Upper lobe of right lung (tissue), 1 donor: ENCODE measurements at places on chromosomes 16 and 17. TPM values are rescaled to one million over a fixed set of nuclear protein-coding genes. Genes with fewer than 3 reads are reported as not detected.

Gene CDH8
- total RNA-seq: 0.78 TPM

Gene TRAF7
- 64.3 TPM for total RNA-seq

Gene TBC1D3H
- total RNA-seq: not detected

Gene ETV4
- 4.0 TPM for total RNA-seq

Gene ZFP3
- total RNA-seq: 6.7 TPM

Gene TUBG1
- 29.2 TPM for total RNA-seq

Gene GFAP
- total RNA-seq: not detected

Gene HEXIM1
- 36.1 TPM for total RNA-seq

Gene PRSS22
- total RNA-seq: 15.2 TPM

Gene BOLA2
- 4.3 TPM for total RNA-seq

Gene BTBD17
- total RNA-seq: not detected

Gene WFIKKN2
- 0.69 TPM for total RNA-seq

Gene PLA2G10
- total RNA-seq: 6.6 TPM

DNA sequence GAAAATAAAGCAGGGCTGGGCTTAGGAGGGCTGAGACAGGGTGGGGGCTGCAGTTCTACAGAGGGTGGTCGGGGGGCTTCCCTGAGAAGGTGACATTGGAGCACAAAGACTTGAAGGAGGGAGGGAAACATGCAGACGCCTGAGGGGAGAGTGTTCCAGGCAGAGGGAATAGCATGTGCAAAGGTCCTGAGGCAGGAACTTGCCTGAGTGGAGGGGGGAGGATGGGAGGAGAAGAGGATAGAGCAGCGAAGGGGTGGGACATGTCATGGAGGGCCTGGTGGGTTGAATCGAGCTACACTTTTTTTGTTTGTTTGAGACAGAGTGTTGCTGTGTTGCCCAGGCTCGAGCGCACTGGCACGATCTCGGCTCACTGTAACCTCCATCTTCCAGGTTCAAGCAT, 33.0 kb downstream of the GINS3 start:
- no peak overlapping the region for H3K27ac ChIP-seq
- no peaks in the 10 kb centered on the region for H3K4me1 ChIP-seq
- H3K27me3 ChIP-seq: no peaks in the 10 kb centered on the region

DNA sequence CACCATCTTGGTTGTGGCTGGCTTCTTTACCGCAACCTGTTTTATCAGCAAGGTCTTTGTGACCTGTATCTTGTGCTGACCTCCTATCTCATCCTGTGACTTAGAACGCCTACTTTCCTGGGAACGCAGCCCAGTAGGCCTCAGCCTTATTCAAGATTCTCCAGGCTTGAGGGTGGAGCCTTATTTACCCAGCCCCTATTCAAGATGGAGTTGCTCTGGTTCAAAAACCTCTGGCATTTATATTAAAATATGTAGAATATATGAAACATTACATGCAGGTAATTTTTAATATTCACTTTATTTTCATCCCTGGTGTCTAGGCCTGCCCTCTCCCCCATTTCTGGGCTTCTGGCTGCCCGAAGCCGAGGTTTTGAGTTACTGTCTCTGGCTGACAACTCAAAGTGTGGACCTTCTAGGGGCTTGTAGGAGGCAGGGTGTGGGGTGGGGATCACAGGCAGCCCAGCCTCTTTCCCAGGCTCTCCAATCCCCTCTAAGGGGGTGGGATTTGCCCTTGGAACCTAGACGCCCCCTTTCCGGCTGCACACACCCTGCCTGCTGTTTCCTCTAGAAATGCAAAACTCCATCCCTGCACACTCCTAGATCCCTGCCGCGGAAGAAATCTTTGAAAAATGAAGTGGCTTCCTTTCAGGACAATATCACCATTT, 152.0 kb downstream of the KCNJ12 start:
- no peaks in the 10 kb centered on the region for H3K27me3 ChIP-seq
- DNase-seq: no peak
- no peaks in the 10 kb centered on the region for H3K36me3 ChIP-seq
- H3K4me3 ChIP-seq: no peak overlapping the region
- H3K27ac ChIP-seq: no peak overlapping the region
- H3K4me1 ChIP-seq: no peaks in the 10 kb centered on the region

DNA sequence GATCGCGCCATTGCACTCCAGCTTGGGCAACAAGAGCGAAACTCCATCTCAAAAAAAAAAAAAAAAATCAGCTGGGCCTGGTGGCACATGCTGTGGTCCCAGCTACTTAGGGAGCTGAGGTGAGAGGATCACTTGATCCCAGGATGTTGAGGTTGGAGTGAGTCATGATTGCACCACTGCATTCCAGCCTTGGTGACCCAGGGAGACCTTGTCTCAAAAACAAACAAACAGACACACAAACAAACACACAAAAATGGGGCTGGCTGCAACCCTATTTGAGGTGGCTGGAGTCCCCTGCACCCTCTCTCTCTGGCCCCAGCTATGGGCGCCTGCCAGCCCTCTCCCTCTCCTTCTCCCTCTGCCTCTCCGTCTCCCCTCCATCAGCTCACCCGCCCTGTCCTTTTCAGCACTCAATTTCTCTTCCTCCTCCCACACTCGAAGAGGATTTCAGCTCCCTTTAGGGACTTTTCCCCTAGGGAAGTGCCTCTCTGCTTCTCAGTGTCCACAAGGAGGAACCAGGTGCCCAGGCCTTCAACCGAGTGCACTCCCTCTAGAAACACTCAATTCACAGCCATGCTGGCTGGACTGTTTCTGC, 17.5 kb upstream of the TFAP4 start:
- H3K27me3 ChIP-seq: no peaks in the 10 kb centered on the region
- no peak overlapping the region for H3K4me3 ChIP-seq
- no peaks in the 10 kb centered on the region for H3K36me3 ChIP-seq
- H3K4me1 ChIP-seq: peaks cover 29% of the 10 kb centered on the region

GRCh38 chr16:2915196-2915929, 3.6 kb downstream of the FLYWCH1 start:
- no peaks in the 10 kb centered on the region for H3K27me3 ChIP-seq
- DNase-seq: no peak
- H3K27ac ChIP-seq: no peak overlapping the region
- no peak overlapping the region for H3K4me3 ChIP-seq
- peaks cover 15% of the 10 kb centered on the region for H3K4me1 ChIP-seq

GRCh38 chr17:57892146-57892819, 42.4 kb upstream of the MRPS23 start:
- no peaks in the 10 kb centered on the region for H3K36me3 ChIP-seq
- no peaks in the 10 kb centered on the region for H3K27me3 ChIP-seq
- H3K27ac ChIP-seq: peak overlapping the region; percentile 96
- no peak overlapping the region for H3K4me3 ChIP-seq
- peaks cover 55% of the 10 kb centered on the region for H3K4me1 ChIP-seq
- DNase-seq: peak; percentile 93

DNA sequence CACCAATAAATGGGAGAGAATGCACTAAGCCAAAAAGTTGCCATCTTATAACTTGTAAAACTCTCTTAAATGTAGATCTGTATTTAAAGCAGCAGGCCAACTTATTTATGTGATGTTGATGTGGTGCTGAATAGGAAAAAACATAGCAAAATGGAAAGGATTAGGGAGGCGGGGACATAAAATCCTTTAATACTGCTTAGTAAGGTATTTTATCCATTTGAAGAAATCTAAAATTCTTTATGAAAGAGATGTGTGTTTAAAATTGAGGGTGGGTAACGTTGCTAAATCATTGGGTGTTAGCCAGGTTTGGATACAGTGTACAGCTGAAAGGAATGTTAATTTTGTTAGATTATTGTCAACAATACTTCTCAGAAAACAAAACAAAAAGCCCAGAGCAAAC, 14.3 kb downstream of the SNTB2 start:
- no peak overlapping the region for H3K27ac ChIP-seq
- no peak overlapping the region for H3K4me3 ChIP-seq
- no peaks in the 10 kb centered on the region for H3K27me3 ChIP-seq

DNA sequence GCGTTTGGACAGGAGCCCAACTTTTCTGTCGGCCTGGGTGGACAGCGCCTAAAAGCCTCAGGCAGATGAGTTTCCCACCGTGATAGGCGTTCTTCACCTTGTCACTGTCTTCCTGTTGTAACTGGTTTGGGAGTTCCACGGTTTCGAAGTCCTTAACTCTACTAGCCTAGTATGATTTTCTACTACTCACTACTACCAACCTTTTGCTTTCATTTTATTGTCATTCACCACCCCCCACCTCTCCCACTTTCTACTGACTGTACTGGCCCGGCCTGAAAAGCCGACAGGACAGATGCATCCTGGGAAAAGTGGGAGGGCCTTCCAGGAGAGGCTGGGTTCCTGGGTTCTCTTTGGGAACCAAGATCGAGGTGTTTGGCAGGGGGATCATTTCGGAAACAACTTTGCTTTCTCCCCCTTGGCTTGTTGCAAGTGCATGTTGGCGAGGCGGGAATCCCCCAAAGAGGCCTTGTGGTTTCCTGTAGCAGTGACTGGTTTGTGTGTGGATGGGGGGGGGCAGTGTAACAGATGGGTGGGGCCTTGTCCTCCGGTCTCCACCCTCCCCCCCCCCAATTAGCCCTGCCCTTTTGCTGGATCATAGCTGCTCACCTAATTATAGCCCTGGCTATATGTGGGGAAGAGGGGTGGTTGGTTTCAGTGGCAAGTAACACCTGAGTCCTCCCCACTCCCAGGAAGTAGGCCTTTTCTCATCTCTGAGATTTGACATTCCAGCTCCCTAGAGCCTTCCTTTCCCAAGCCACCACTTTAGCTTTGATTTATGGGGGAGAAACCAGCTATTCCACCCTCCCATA, 1.4 kb downstream of the EIF5A start:
- H3K36me3 ChIP-seq: peaks cover 47% of the 10 kb centered on the region
- H3K27me3 ChIP-seq: no peaks in the 10 kb centered on the region
- peaks cover 24% of the 10 kb centered on the region for H3K4me1 ChIP-seq
- H3K4me3 ChIP-seq: peak overlapping the region; percentile 92
- peak; percentile 80 for DNase-seq

DNA sequence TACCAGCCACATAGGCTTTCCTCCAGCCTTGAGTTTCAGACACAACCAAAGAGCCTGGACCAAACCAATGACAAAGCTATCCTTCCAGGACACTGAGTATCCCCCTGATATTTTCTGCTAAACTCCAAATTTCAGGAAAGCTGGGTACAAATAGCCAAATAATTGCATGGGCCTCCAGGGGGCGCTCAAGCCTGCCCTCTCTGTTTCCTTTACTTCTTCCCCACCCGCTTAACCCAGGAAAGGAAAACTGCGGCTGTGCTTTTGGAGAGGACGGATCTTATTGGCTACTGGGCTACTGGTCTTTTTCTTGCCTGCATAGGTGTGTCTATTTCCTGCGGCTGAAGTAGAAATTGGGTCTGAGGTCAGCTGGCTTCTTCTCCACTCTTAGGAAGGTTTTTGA, 30.1 kb downstream of the GNGT2 start:
- H3K4me1 ChIP-seq: no peaks in the 10 kb centered on the region
- no peaks in the 10 kb centered on the region for H3K27me3 ChIP-seq
- H3K4me3 ChIP-seq: no peak overlapping the region
- H3K36me3 ChIP-seq: no peaks in the 10 kb centered on the region
- H3K27ac ChIP-seq: no peak overlapping the region
- peak; percentile 77 for DNase-seq

DNA sequence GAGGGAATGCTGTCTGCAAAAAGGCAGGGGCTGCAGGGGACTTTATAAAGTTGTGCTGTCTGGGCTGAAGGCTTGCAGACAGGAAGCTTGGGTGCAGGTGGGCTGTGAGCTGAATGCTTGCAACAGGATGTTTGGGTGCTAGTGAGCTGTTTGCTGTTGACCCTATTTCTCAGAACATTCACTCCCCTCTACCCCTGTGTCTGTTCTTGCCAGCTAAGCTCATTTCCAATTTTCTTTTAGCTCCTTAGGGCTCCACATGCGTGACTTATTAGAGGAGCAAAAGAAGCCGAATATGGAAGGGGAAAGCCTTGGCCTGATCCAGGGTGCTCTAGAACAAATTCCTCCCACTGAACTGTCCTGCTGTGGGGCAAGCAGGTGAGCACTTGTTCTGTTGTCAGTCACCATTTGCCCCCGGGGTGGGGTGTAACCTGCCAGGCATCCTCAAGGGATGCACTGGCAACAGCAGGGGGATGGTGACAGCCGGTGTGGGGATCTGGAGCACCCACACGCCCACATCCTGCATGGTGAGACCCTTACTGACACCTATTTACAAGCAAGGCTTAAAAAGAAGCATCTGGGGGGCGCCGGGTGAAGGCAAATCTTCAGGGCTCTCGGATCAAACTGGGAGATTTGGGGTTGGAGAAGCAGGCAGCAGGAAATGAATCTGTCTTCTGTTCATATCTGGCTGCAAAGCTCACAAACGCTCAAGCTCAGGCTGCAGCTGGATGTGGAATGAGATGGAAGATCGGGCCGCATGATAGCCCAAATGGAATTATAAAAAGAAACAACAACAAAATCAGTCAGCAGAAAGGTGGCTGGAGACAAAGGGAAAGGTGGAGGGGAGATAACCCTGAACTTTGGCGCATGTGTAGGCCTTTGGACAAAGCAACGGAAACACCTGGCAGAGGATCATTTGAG, 21.1 kb upstream of the NUP93 start:
- H3K36me3 ChIP-seq: no peaks in the 10 kb centered on the region
- H3K4me3 ChIP-seq: no peak overlapping the region
- no peak for DNase-seq
- no peaks in the 10 kb centered on the region for H3K4me1 ChIP-seq

- no peaks in the 10 kb centered on the region for H3K27me3 ChIP-seq
- no peak overlapping the region for H3K4me3 ChIP-seq
- H3K4me1 ChIP-seq: peaks cover 24% of the 10 kb centered on the region
Observed at GRCh38 chr17:47837401-47838039, 3.6 kb downstream of the SCRN2 start.

GRCh38 chr16:75266738-75267630, 15.6 kb upstream of the BCAR1 start:
- no peak overlapping the region for H3K4me3 ChIP-seq
- no peak for DNase-seq
- H3K4me1 ChIP-seq: peaks cover 43% of the 10 kb centered on the region
- peak overlapping the region; percentile 93 for H3K27ac ChIP-seq
- H3K27me3 ChIP-seq: peaks cover 4% of the 10 kb centered on the region
- no peaks in the 10 kb centered on the region for H3K36me3 ChIP-seq

DNA sequence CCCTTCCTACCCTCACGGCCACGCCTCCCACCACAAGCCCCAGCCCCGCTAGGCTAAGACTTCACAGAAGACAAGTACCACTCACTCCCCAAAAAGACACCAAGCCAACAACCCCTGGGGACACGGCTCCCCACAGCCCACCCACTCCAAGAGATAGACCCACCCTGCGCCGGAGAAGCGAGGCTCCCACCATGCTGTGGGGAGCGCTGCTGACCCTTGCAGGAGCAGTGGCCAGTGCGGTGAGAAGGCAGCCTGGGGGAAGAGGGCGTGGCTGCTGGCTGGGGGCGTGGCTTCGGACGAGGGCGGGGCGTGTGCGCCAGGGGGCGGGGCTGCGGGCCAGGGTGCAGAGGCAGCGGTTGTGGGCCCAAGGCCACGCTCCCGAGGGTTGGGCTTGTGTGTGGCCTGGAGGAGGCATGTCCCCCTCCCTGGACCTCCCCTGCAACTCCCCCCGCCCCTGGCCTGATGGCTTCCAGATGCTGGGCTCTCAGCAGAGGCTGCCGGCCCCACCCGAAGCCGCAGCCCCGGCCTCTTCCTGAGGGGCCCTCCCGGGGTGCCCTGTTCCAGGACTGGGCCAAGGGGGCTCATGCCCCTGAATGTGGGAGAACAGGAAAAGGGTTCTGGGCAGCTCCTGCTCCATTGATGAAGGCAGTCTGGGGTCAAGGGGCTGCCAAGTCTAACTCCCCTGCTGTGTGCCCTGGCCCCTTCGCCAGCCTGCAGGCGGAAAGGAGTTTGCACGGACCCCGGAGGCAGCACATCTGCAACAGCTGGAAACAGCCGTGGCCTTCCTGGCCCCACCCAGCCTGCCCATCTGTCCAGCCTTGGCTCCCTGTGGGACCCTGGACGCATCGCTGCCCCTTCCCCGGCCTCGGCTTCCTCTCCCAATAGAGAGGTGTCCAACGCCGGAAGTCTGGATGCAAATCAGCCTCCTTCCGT, 9.1 kb downstream of the TFAP4 start:
- peak overlapping the region; percentile 36 for H3K27ac ChIP-seq
- H3K27me3 ChIP-seq: no peaks in the 10 kb centered on the region
- peaks cover 15% of the 10 kb centered on the region for H3K36me3 ChIP-seq
- H3K4me3 ChIP-seq: no peak overlapping the region
- peak; percentile 73 for DNase-seq
